ENCODE measurements at places on chromosomes 6 and 20.

DNA sequence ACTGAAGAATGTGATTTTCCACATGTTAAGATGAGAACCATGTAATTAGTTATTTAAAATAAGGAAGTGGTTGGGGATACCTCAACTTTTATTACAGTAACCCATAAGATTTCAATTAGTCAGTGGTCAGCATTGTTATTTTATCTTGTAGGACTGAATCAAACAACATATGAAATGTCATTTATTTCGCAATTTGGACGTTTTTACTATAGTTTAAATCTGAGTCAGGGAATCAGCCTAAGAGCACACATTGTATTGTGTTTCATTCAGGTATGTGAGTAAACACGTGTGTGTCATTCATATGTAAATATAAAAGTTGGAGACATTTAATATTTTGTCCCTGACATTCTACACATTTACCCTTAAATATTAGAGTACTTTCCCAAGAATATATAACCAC, 1418.7 kb downstream of the GRIK2 start:
- no peak for DNase-seq

DNA sequence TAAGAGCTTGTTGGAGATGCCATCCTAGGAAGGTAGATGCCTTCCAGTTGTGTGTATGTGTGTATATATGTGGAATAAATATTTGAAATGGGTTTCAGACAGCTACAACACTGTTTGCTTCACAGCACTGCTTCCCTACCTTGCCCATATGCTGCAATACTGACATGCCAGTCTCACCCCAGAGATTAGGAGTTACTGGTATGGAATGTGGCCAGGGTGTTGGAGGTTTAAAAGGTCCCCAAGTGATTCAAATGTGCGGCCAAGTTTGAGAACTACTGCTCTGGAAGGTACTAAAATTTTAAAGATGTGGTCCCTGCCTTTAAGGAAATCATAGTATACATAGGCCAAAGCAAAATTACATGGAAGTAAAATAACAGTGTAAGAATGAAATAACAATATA, 39.5 kb downstream of the BCKDHB start:
- DNase-seq = no peak

DNA sequence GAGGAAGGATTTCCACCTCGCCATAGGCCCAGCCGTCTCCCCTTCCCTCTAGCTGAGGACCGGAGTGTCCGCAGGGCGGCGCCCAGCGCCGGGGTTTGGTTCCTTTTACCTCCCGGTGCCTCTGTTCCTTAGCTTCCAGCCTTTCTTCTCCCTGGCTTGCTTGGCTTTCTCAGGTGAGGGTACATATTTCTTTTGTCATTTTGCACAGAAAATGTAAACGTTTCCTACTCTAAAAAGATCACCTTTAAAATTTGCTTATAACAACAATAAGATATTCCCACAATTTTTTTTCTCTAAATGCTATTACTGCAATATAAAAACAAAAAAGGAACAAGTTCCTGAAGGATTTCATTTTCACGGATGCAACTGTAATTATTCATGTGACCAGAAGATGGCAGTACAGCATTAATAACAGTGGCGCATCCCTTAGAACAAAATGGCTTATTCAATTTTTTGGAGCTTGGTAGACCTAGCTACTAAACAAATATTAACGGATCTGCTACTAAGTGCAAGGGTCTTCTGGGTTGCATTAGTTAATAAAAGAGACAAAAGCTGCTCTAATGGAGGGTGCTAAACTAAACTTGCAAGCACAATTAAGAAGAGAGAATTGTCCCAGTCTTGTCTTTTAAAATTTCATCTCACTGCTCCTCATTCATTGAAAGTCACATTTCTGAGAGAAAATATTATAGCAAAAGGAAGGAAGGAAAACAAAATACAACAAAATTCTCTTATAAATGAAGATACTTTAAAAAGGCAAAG, 172.9 kb downstream of the ADGRG6 start:
- no peak for DNase-seq

- no peak for DNase-seq
Measured at GRCh38 chr6:77876300-77876699, 223.5 kb downstream of the MEI4 start.

GRCh38 chr6:161788531-161788930, 514.7 kb upstream of the AGPAT4 start:
- DNase-seq = no peak

DNA sequence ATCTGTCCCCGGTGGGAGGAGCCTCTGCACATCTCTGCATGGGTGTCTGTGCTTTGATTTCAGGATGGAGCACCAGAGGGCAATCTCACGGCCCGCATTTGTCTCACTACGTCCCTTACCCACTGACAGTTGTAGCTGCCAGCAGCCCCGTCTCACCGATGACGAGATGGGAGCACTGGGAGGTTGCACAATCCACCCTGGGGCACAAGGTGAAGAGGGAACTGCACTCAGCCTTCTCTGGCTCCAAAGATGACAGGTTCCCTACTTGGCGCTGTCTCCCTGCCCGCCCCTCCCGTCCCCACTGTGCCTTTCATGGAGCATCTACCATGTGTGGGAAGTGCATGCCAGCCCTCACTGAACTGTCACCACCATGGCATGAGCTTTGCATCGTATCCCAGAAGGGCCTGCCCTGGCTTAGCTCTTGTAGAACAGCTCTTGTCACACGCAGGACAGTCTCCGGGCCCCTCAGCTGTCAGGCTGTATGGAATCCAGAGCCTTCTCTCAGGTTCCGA, 99.9 kb upstream of the PMEPA1 start:
- no peak for DNase-seq

- no peak for DNase-seq
Measured at GRCh38 chr20:15396900-15397299, 1059.5 kb upstream of the FLRT3 start.

DNA sequence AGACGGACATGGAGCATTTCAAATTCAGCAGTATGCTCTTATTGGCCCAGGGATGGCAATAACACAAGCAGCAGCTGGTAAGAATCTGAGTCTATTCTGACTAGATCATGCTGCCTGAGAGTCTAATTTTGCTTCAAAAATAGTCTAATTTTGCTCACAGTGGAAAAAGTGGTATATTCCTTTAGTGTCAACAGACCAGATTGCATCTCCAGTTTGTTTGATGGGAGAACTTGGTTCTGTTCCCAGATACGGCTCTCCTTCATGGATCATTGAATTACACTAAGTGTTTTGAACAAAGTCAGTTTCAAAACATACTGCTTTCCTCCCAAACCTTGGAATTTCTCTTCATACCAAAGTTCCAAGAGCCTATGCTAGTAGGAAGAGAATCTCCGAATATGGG, 586.1 kb downstream of the RNF144B start:
- DNase-seq = no peak

DNA sequence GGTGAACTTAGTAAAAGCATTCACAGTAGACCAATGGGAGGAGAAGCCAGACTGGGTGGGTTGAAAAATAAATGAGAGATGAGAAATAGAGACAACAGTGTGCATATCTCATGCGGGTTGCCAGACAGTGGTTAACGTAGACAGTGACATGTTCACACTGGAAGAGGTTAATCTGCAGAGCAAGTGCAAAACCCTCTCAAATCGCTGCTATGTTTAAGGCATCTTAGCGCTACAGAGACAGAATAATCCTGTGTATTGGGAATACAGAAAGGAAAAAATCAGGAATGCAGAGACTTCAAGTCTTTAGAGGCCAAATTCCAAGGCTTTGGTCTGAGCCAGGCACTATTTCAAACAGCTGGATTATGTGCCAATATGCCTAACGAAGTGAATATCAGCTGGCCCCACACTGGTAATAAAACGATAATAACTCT, 107.1 kb downstream of the TSHZ2 start:
- DNase-seq = no peak

GRCh38 chr6:35436071-35436857, 15.9 kb upstream of the FANCE start:
- no peak for DNase-seq

DNA sequence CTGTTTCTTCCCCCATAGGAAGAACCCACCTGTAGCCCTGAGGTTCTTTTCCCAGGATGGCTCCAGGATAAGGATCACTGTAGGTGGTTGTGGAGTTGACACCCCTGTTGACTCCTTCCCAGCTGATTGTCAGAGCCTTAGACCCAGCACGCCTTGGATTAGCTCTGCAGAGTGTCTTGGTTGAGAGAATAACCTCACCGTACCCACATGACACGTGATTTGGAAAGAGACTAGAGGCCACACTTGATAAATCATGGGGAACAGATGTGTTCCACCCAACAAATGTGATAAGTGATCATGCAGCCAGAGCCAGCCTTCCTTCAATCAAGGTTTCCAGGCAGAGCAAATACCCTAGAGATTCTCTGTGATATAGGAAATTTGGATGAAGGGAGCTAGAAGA, 12.2 kb downstream of the BTN3A1 start:
- no peak for DNase-seq

DNA sequence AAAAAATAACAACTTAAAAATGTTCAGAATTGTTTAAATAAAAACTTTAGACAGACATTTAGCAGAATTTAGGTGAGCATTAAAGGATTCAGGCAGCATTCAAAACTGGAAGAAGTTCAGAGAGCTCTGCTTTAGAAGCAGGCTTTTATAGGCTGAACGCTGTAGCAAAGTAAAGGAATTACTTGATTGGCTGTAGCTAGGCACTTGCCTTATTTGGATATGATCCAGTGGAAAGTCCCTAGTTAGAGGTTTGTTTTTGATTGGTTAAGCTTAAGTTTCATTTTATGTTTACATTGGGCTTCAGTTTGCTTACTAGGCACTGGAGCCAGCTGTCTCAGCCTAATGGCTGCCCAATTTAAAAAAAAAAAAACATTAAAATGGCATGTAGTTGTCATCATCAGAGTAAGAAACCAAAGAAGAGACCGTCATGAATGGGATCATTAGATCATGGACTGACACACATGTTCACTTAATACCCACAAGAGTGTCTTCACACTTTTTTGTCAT, 65.1 kb downstream of the CBFA2T2 start:
- DNase-seq = no peak

GRCh38 chr6:86683132-86683908, 254.0 kb upstream of the HTR1E start:
- no peak for DNase-seq

- no peak for DNase-seq
Measured at GRCh38 chr20:46751856-46752255, 42.4 kb downstream of the SLC2A10 start.

DNA sequence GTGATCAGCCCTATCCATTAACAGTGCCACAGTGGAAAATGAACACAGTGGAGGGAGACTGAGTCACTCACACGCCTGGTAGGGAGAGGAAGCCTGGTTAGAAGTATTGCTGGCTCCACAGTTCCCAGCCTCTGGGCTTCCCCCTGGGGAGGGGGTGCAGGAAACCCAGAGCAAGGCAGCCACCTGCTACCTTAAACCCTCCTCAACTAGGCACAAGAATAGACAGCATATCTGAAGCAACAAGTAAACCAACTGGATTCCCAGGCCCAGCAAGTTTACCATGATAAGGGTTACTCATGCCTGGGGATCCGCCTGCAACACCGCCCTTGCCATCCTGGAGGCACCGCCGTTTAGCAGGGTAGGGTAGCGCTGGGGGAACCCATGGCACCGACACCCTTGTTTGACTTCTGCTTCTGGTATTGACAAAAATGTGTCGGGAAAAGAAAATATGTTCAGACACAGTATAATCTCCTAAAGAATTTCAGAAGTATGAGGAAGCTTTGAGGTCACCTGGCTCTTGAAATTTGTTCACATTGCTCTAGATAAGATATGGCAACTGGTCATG, 38.3 kb downstream of the SLC22A23 start:
- DNase-seq = no peak

GRCh38 chr6:124941259-124941658, 21.0 kb upstream of the RNF217 start:
- no peak for DNase-seq

DNA sequence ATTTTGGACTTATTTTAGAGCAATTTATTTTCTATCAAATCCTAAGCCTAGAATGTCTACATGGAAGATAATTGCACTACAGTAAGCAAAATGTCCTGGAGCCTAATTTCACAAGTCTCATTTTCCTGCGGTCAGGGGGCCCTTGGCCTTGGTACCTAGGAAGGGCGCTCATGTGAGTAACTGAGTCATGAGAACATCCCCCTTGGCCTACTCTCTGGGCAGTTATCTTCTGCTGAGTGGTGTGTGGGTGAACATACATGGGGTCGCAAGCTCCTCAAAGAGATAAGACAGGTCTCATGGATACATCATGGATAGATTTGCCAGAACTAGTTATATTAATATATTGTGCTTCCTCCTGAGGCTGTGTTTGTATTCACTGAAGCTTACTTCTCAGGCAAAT, 211.2 kb upstream of the MARCKS start:
- no peak for DNase-seq

GRCh38 chr6:6230286-6230685, 90.2 kb downstream of the F13A1 start:
- DNase-seq = no peak

- DNase-seq = no peak
Measured at GRCh38 chr6:43829470-43829869, 59.5 kb downstream of the VEGFA start.

DNA sequence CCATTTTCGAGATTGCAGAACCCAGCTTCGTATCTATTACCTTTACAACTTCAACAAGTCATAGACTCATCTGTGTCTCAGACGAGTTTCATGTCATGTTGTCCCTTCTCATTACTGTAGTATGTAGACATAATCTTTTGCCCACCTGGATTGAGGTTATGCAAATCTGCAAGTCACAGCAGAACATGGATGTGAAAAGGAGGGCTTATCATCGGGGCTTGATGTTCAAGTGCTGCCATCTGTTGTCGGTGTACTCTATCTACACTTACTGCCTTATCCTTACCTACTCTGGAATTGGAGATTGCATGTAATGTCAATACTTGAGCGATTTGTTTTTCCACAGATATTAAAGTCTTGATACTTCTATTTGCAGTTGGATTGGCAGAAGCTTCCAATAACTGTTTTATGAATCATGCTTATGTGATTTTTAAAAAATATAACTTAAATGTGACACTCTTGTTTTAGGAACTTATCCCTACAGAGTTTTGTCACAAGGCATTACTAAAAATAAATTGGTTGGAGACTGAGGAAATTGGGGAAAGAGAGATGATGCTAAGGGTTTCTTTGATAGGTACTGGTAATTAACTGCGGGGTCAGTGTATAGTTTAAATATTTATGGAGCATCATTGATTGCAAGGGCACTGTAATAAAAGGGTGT, 3.0 kb upstream of the GOPC start:
- DNase-seq = no peak

DNA sequence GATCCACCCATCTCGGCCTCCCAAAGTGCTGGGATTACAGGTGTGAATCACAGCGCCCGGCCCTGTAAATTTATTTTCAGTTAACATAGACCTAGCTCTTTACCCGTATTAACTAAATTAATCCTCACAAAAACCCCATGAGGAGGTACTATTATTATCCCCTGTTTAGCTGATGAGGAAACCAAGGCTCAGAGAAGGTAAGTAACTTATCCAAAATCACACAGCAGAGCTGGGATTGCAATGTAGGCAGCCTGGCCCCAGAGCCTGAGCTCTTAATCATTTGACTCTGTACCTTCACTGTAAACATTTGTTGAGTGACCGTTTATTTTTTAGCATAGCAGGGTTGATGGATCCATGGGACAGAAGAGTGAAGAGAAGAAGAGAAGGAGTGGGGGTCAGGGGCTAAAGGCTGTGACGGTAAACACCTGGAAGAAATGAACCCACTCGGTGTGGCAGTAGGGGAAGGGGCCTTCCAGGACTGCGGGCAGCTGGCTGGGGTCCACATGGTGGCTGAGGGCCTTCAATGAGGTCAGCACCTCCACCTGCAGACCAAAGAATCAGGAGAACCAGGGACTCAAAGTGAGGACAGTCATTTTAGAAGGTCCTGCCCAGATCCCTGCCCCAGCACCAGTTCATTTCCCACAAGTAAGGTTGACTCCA, 35.2 kb downstream of the KIAA1755 start:
- no peak for DNase-seq

- no peak for DNase-seq
Measured at GRCh38 chr20:41004531-41005360, 23.9 kb upstream of the TOP1 start.

- DNase-seq = no peak
Measured at GRCh38 chr6:123380257-123380656, 256.5 kb downstream of the TRDN start.

All from activated CD4-positive, CD25-positive, alpha-beta regulatory T cell treated with anti-CD3 and anti-CD28 coated beads, Interleukin-2, amount 50 U/mL, for 72 hours (primary cell).